H9 (cell line): ENCODE measurements at places on chromosomes 1 and 21.

GRCh38 chr21:45632637-45633251 is 10.8 kb upstream of the PCBP3 start:
- no peak for DNase-seq

DNA sequence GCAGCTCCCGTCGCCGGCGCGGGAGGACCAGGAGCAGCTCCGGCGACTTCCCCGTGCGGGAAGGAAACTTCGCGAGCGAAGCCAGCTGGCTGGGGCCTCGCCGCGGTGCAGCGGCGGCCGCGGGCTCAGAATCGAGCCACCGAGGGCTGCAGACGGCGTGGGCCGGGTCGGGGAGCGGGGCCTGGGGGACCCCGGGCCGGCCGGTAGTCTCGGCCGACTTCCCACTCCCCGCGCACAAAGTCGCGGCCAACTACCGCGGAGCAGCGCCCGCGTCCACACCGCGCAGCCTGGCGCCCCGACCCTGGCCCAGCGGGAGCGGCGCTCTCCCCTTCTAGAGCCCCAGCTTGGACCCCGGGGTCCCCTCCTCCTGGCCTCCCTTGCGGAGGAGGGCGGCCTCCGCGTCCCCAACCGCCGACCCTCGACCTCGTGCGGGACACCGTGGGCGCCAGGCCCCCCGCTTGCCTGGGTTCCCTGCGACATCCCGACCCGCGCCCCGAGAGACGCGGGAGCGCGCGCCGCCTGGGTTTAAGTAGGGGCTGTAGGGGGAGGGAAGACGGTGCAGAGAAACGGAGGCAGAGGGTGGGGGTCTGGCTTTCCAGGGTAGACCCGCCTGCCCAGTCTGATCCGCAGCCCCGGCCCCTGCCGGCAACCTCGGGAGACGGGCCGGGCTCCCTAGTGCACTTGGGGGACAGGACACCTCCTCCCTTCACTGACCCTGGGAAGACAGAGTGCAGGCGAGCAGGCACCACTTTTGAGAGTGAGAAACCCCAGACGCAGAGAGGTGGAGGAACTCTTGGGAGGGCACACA is 4.7 kb downstream of the PRDM16 start:
- DNase-seq, result no peak

GRCh38 chr1:195294911-195295310 is 1313.3 kb downstream of the KCNT2 start:
- DNase-seq, result no peak

GRCh38 chr1:57311411-57311810 is 112.4 kb downstream of the DAB1 start:
- no peak for DNase-seq

DNA sequence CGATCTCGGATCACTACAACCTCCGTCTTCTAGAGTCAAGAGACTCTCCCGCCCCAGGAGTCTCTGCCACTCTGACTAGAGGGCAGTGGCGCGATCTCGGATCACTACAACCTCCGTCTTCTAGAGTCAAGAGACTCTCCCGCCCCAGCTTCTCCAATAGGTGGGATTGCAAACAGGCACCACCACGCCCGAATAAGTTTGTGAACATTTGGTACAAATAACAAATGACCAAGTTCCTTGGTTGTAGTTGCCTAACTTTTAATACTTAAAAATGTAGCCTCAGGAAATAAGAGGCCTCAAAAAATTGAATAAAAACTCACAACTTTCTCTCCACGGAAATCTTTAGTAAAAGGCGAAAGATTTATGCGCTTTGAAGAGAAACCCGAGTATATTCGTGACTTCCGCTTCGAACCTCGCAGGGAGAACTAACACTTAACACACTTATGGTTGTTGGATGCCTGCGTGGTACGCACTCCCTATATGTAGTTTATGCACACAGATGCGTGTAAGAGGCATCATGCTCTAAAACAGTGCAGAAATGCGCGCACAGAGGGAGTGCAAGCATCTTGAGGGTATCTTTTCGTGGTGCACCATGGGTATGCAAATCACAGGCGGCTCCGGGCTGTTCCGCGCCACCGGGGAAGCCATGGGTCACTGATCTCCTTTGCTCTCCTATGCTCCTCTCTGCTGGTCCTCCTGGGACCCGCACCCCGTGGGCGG is 11.4 kb downstream of the BTBD19 start:
- DNase-seq, result peak; percentile 96

DNA sequence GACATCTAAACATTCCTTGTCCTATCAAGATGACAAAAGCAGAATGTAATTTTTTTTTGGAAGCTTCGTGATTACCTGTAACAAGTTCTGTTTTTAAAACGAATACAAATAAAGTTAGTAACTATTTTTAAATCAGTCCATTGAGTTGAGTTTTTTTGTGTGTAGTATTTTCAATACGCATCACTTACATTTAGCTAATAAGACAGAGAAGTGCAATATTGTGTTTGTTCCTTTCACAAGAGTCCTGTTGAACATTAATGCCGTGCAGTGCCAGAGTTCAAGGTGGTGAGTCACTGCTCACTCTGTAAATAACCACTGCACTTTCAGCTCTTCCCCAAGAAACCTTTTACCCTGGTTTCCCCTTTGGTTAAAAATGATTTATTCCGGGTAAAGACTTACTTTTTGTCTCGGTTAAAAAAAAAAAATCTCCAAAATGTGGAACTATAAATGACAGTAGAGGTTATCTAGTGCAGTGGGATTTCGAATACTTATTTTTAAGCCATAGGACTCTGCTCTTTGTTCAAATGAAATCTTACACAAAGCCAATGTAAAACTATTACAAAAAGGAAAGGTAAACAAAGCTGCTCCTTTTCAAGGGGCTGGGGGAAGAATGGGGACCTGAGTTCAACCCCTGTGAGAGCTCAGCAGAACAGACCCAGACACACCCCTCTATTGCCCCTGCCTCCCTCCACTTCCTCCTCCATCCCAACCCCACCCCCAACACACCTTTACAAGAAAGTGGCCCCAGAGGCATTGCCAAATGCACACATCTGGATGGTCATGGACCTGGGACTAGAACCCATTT is 14.8 kb upstream of the NCMAP start:
- no peak for DNase-seq

GRCh38 chr1:94398356-94398755 is 19.8 kb upstream of the ABCD3 start:
- DNase-seq, result no peak

- DNase-seq, result no peak
Measured at GRCh38 chr1:183206538-183207122, 20.6 kb downstream of the LAMC2 start.

DNA sequence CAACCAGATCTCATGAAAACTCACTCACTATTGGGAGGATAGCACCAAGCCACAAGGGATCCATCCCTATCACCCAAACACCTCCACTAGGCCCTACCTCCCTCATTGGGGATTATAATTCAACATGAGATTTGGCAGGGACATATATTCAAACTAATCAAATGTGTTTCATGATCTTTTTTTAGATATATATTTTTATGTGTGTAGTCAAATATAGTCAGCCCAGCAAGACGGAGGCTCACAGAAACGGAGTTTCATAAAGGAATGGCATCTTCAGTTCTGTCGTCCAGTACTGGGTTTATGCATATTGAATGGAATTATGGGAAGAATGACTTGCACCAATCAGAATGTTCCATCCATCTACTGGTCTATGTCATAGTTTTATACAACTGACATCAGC is 343.3 kb upstream of the KAZN start:
- no peak for DNase-seq

DNA sequence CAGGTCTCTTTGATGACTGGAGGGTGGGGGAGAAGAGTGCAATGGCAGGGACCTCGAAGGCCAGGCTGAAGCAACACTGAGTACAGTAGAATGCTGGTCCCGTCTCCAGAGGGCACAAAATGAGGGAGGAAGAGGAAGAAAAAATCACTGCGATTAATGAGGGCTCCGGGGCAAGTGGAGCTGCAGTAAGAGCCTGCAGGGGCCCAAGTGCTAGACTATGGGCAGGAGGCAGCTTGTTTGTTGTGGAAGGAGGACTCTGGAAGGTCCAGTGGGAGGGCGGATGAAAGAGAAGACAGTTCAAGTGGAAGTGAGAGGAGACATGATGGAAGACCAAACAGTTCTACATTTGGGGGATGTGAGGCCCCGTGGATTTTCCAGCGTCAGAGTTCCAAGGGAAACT is 17.4 kb downstream of the TMCC2 start:
- DNase-seq, result no peak

DNA sequence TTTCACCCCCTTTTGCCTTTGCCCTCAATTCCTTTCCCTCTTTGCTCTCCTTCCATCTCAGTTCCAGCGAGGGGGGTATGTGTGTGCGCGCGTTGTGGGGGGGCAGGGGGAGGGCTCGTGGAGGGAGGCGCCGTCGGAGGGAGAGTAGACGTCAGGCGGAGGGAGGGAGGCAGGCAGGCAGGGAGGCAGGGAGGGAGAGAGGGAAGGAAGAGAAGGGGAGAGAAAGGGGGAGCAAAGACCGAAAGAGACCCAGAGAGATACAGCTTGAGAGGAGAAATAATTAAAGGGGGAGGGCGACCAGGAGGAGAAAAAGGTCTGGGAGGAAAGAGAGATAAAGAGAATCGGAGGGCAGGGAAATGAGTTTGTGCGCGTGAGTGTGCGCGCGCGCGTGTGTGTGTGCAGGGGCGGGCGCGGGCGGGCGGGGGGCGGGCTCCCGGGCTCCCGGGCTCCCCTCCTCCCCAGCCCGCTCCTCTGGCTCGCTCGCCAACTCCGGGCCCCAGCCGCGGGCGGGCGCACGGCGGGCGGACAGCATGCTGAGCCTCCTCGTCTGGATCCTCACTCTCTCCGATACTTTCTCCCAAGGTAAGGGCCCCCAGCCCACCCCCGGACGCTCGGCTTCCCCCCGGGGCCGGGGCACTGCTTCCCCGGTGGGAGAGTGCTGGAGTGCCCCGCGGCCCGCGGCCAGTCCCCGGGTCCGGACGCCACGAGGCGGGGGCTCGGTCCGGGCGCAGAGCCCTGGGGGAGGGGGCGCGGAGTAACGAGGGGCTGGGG is at the start of gene KIRREL1:
Gene KIRREL1 (plus strand): TSS at position 499 of the 771 bp plus-strand sequence. CDS start 32 bp downstream, at position 531.
- DNase-seq, result no peak

- no peak for DNase-seq
Measured at GRCh38 chr1:27127419-27127818, 27.5 kb downstream of the SLC9A1 start.

GRCh38 chr1:1425753-1426495 is 4.8 kb upstream of the ANKRD65 start:
- peak; percentile 75 for DNase-seq

- no peak for DNase-seq
Measured at GRCh38 chr1:171850651-171851350, 9.5 kb downstream of the DNM3 start.

GRCh38 chr1:209688746-209689234 is 13.6 kb downstream of the G0S2 start:
- DNase-seq, result no peak

DNA sequence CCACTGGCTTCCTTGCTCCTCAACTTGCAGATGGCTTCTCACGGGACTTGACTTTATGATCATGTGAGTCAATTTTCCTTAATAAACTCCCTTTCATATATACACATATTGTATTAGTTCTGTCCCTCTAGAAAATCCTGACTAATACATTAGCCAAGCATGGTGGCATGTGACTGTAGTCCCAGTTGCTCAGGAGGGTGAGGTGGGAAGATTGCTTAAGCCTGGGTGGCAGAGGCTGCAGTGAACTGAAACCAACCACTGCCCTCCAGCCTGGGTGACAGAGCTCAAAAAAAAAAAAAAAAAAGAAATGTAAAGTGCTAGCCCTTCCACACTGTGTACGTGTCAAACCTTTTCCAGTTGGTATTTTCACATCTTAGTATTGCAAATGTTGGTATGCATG is 857.0 kb downstream of the LTN1 start:
- DNase-seq, result no peak

- no peak for DNase-seq
Measured at GRCh38 chr21:26162081-26162480, 8.5 kb downstream of the APP start.

- DNase-seq, result no peak
Measured at GRCh38 chr1:3206696-3207095, 137.7 kb downstream of the PRDM16 start.

DNA sequence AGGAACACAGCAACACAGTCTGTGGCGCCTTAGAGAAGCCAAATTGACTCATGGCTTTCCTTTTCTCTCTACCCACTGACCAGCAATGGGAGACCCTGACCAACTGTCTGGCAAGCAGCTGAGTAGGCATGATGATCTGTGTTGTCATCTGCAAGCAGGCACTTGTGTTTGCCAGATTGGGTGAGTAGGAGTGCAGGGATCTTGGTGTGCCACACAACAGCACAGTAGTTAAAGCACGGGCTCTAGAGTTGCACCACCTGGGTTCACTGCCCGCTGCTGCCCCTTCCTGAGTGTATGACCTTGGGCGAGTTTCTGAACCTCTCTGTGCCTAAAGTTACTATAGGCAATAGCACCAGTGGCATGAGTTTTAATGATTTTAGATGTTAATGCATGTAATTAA is 95.7 kb upstream of the CD53 start:
- no peak for DNase-seq

- DNase-seq, result peak; percentile 76
Measured at GRCh38 chr1:59926381-59927123, at the start of gene CYP2J2. TSS of gene CYP2J2 (minus strand) at chr1:59926773. CDS start at chr1:59926746, 27 bp downstream.

GRCh38 chr1:173164686-173165085 is 42.4 kb downstream of the TNFSF4 start:
- no peak for DNase-seq

GRCh38 chr1:210407207-210407886 is 78.6 kb downstream of the HHAT start:
- DNase-seq, result peak; percentile 71

DNA sequence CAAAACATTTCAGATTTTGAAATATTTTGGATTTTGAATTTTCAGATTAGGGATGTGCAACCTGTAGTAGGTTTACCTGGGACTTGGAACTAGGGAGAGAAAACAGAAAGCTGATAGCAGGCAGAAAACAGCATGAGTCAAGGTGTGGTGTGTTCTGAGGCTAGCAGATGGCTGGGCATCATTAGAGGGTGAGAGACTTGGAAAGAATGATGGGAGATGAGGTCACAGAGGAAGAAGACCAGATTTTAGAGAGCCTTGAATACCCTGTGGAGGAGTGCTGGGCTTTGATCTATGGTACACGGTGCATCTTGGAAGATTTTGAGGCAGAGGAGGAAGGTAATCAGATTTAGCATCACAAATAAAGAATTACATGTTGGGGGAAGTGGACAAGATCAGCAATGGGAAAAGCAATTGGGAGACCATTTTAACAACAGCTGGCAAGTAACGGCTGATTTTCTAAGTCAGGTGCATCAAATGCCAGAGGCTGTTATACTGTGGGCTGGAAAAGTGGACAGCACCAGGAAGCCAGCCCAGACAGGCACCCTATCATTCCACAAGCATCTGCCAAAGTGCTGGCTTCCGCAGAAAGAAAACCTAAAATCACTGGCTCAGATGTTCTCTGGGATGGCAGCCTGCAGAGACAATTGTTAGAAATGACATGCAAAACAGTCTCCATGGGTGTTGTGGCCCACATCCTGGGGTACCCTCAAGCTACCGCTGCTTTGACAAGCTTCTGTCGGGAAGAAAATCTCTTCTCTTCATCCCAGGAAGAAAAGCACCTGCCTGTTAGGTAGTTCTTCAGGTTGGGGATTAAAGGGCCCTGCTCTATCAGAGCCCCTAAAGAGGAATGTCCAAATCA is 30.9 kb upstream of the CAMK1G start:
- no peak for DNase-seq

GRCh38 chr1:91006113-91006908 is 15.5 kb downstream of the ZNF644 start:
- DNase-seq, result no peak
